ENCODE measurements at places on chromosomes 11 and 22.

DNA sequence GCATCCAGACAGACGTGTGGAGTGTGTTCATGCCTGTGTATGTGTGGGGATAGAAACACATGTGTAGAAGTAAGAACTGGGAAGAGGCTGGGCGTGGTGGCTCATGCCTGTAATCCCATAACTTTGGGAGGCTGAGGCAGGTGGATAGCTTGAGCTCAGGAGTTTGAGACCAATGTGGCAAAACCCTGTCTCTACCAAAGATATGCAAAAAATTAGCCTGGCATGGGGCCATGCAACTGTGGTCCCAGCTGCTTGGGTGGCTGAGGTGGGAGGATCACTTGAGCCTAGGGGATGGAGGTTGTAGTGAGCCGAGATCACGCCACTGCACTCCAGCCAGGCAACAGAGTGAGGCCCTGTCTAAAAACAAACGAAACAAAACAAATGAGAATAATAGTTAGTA lies 1166.6 kb downstream of the TBC1D22A start:
- DNase-seq = no peak

- DNase-seq = no peak
Observed at GRCh38 chr11:77547047-77547836, 42.5 kb upstream of the AQP11 start.

GRCh38 chr11:132134322-132134721 lies 763.9 kb downstream of the NTM start:
- DNase-seq = no peak

- no peak for DNase-seq
Observed at GRCh38 chr11:133821776-133822175, 23.5 kb downstream of the SPATA19 start.

DNA sequence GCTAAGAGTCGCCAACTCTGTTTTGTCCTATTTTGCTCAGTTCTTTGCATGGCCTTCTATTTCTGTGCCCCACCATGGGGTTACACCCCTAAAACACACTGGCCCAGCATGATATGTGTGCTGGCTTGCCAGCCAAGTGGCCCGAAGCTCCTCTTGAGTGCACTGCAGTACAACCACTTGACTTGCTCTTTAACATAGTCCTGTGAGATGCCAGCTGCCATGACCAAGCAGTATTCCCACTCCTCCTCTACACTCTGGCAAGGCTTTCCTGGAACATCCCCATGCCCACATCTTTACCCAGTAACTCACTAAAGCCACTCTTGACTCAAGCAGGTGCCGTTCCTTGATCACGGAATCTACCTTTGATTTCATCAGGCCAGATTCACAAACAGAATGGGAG lies 102.9 kb upstream of the GAL start:
- DNase-seq = no peak

DNA sequence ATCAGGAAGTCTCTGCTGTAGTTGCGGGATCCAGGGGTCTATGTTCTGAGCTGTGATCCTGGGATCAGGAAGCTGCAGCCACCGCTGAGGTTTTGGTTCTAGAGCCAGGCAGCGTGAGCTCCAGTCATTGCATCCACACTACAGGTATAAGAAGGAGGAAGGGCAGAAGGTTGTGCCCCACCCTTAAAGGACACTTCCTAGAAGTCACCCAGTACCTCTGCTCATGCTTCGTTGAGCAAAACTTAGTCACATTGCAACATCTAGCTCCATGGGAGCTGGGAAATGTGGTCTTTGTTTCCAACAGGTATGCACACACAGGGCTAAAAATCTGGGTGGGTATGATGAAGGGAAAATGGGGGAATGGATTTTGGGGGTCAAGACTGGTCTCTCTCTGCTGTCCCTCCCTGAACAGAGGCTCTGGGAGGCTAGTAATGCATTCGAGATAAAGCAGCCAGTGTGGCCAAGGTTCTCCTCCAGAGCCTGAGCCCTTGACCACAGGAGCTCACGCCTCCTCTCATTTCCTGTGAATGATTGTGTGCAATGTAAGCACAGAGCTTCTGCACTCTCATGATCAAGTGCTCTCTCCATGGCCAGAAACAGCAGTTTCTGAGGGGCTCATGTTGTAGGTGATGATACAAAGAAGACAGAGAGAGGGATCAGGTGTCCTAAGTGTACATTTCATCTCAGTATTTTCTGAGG lies 86.8 kb upstream of the OR4B1 start:
- no peak for DNase-seq

DNA sequence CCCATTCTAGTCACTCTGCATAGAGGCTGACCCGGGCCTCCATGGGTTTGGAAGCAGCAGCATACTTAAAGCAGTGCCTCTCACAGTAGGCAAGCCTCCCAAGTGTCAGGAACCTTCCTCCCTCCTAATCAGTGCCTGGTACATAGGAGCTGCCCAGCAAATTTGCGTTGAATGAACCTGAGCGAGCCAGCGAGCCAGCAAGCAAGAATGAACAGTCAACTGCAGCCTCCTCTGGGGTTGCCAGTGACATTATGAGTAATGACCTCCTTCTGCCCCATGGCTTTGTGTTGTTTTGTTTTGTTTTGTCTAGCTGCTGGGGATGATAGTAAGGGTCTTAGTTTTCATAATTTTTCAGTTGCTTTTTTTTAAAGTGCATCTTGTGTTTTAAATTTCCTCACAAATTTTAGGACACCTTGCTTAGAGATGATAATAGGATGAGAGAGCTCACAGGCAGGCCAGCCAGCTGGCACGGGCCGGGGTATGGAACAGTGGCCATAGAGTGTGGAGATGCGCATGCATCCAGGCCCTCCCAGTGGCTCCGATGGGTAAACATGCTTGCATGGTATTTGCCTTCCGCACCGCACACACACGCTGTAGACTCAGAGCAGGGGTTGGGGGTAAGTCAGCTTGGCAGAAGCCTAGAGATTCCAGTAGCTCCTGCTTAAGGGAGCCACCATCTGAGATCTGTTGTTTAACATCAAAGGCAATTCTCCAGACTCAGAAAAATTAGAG lies 36.1 kb downstream of the TTC12 start:
- no peak for DNase-seq
